ENCODE measurements at places on chromosomes 3 and 15.
A peak's percentile ranks its signal among the peaks of the same experiment; 100 is the strongest.

DNA sequence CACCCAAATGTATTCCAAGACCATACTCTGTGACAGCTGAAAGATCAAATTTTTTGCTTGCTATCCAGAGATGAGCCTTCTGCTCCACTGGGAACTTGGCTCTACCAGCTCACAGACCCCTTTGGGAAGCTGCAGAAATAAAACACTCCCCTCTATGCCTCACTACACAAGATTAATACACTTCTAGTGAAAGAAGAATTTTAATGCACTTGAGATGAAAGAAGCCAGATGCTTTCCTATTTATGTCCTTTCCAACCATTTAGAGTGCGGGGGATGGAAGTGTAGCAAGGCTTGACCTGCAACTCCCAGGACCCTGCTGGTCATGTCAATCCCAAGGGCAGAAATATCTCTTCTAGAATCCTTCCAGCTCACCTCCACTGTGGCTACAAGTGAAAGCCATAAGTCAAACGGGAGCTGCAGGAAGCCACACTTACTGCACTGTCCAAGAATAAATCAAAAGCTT is 34.7 kb downstream of the ANXA2 start:
- DNase-seq = no peak

- DNase-seq = no peak
These were observed 221.0 kb downstream of the ZMAT3 start for GRCh38 chr3:178850450-178851190.

DNA sequence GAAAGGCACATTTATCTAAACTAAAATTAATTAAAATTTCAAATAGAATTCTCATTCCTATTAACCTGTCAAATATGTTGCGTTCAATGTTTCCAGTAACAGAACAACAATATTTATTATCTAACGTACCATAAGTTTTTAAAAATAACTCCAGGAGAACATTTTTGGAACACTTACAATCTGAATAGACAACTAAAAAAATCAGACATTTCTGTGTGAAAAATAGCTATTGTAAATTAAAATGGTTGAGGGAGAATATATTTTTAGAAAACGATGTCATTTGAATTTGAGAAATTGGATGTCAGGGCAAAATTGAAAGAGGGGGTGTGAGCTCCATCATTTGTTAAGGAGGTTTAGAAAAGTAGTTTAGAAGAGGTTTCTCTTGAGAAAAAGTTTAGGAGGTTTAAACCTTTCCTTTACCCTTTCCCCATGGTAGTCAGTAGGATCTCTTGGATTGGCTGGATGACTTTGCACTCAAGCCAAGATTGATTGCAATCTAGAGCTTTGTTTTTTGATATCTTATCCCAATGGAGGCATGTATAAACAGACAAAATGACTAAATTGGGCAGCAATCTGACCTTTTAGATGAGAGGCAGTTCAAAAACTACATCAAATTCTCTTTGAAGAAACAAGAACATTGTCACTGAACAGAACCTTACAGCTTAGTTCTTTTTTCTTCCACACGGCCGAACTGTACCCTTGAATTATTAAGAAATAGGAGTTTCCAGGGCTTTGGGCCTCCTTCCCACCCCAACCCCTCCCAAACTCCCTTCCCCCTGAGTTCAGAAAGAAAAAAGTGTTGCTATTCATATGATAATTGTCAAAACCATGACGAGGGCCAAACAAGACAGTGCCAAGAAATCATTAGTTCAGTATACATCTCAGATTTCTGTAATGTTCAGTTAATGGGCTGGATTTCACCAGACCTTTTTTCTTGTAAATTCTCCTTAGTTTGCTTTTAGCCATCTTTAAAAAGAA is 79.7 kb upstream of the CDIN1 start:
- no peak for DNase-seq

- DNase-seq = peak; percentile 90
These were observed 20.5 kb upstream of the MINDY4B start for GRCh38 chr3:150925751-150926201.

GRCh38 chr3:102225407-102226132 is 209.2 kb upstream of the ZPLD1 start:
- DNase-seq = no peak

GRCh38 chr3:4736284-4736861 is 242.9 kb upstream of the BHLHE40 start:
- no peak for DNase-seq

- peak; percentile 55 for DNase-seq
These were observed 66.9 kb downstream of the RNF13 start for GRCh38 chr3:149879872-149880271.

GRCh38 chr3:101836652-101837598 is 12.4 kb upstream of the NFKBIZ start:
- DNase-seq = no peak

DNA sequence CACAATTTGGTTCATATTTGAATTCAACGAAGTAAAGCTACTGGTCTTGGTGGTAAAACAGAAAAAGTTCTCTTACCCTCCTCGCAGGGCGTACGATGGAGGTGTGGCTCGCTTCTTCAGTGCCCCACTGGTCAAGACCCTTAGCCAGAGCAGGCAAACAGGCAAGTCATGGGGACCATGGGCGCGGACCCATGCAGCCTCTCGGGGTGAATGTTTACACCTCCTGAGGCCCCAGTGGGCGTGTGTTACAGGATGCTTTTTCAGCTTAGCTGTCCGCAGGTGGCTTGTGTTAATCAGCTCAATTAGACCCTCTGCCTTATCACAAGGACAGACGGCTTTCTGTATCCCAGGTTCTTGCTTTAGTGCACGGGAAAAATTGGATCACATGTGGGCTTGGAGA is 991.8 kb downstream of the GBE1 start:
- DNase-seq = no peak

DNA sequence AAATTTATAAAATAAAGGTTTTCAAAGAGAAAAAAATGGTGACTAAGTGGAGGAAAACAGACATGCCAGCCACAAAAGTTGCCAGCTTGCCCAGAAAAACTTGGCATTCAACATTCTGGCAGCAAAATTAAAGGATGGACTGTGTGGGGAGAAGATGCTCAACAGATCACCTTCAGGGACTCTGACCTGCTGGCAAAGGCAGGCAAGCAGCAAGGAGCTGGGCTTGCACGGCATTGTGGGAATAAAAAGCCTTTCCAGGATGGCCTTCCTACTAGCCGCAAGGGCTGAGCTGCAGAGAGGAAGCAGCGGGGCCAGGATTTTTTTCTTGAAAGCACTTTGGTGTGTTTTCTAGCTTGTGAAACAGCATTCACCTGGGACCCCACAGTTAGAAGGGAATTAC is 101.9 kb upstream of the CACNA2D3 start:
- no peak for DNase-seq

DNA sequence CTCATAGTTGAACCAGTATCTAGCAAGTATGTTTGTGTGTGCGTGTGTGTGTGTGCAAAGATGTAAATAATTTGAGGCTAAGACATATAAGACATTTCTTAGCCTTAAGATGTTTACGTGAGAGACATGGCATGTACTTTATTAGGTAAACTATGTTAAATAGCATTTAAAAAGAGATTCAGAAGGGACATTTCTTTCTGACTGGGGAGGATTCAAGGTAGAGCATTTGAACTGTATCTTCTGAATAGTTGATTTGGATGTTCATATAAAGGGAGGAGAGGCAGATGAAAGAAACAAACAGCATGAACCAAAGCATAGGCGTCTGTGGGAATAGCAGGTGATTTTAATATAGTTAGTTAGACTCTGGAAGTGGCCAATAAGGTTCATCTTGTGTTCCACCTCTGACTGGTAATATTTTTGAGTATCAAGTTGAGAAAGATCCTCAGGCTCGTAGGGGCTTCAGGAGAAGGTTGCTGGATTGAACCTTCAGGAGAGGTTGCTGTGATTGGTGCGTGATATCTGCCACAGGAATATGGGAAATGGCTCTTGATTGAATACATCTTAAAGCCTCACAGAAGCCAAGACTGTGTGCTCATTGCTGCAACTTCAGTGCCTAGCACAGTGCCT is 12.6 kb downstream of the NFKBIZ start:
- no peak for DNase-seq

DNA sequence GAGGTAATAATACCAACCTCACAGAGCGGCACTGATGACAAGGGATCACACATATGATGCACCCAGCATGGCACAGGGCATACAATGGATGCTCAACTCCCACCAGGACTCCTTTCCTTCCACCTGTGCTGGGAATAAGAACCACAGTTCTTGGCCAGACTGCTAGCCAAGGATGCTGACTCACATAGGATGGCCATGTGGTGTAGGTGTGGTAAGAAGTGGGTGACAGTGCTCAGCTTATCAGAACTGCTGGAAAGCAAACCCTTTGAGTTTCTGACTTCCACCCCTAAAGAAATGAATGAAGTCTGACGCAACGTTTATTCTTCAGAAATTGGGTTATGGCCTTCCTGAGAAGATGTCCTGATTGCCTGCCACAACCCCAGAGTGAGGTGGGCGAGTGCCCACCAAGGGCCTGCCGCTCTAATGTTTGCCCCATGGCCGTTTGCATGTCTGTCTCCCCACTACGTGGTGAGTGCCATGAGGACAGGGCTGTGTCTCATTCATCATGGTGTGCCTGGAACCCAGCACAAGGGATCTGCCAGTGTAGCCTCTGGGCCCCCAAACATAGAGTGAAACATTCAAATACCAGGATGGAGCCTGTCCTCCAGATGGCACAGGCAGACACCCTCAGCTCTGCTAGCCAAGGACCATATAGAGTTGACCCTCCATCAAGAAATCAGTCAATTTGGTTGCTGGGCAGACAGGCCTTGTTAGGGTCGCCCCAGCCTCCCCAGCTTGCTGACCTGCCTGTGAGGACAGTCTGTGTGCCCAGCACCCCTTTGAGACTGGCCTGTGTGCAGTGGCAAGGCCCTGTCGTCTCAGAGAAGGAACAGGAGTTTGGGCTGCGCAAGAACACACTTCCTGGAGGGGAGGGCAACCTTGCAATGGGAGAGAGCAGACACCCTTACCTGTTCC is 57.6 kb upstream of the SLCO2A1 start:
- no peak for DNase-seq

GRCh38 chr15:34038871-34039789 is at the start of gene AVEN:
AVEN (minus strand) TSS chr15:34039204; CDS start chr15:34039046, 158 bp downstream.
- DNase-seq = peak; percentile 48

- no peak for DNase-seq
These were observed 18.5 kb downstream of the PLA2G4E start for GRCh38 chr15:42002333-42002732.

DNA sequence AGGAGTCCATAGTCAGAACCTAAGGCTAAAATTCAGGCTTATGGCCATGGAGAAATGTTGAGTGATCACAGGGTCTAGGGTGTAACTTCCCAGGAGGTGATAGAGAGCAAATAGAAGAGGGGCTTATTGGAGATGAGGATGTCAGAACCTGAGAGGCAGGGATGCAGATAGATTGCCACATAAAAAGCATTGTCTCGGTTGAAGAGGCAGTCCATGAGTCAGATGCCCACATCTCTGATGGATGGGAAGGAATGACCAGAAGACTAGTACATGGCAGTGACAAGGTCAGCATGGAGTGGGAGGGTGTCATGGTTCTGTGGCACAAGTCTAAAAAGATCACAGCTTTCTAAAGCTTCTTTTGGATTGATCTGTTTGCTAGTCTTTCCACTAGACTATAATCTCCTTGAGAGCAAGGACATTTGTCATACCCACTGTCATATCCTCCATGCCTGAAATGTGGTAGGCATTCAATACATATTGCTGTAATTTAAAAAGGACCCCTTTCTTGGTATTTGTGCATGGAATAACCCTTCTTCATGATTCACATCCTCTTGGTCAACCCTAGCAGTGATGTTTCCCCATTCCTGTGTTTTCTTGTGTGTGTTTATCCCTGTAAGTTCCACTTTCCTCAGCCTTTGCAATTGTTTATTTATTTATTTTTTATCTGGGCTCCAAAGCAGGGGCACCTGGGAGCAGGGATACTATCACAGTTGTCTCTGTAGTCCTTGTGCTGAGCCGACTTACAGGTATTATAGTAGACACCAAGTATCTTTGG is 613.4 kb upstream of the CFAP20DC start:
- no peak for DNase-seq

- DNase-seq = no peak
These were observed 5.8 kb upstream of the TM4SF4 start for GRCh38 chr3:149468504-149469212.

DNA sequence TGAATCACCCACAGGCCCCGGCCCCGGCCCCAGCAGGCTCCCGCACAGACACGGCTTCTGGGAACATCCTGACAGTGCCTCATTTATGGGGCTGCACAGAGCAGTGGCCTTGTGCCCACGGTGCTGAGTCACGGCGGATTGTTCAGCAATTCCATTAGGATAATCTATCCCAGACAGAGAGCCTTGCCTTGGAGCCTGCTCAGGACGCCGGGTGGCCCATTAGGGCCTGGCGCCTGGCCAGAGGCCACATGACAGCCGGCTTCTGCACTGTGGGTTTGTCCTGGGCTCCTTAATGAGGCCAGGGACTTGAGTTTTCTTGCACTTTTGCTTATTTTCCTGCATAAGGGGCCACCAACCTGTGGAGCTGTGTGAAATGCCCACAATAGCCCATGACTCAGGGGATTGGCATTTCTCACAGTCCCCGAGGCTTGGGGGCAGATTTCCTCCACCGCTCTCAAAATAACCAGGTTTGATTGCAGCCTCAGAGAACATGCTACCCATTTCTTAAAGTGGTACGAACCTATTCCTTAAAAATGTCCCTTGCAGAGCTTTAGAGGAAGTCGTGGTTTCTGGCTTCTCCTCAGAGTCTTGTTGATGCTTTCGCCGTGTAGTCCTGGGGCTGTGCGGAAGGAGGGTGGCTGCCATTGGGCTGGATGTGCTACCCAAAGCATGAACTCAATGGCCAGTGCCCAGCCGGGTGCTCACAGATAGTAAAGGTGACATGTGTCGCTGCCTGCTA is 19.0 kb downstream of the SYNM start:
- DNase-seq = peak; percentile 62

GRCh38 chr3:194826594-194826993 is 140.9 kb downstream of the FAM43A start:
- DNase-seq = no peak

DNA sequence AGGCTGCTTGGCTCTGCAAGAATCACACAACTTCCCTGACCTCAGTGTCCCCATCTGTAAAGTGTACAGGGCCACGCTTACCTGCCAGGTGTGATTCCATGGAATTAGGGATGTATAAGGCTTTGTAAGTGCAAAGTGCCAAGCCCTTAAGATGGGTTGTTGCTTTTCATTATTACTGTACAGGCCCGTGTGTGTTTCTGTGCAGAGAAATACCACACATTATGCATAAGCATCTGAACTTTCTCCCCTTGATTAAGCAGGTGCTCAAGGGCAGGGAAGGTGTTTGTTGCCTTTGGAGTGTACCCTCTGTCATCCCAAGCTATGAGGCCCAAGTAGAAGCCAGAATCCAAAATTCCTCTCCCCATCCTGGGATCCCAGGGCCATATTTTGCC is 13.6 kb upstream of the HRH1 start:
- DNase-seq = no peak
